Activated CD8-positive, alpha-beta T cell treated with anti-CD3 and anti-CD28 coated beads, Interleukin-2, amount 10 ng/mL, durations not matched to agents 7 days and 5 days (primary cell): ENCODE measurements at places on chromosomes 7 and 10. TPM values are rescaled to one million over a fixed set of nuclear protein-coding genes. Genes with fewer than 3 reads are reported as not detected.

TUBB8 gene
- total RNA-seq: not detected

PRKG1 gene
- not detected for total RNA-seq

PDE1C gene
- not detected for total RNA-seq

CRYGN gene
- 0.50 TPM for total RNA-seq

GPNMB gene
- 0.29 TPM for total RNA-seq

- no peaks in the 10 kb centered on the region for H3K4me1 ChIP-seq
- no peak for DNase-seq
- no peak overlapping the region for H3K4me3 ChIP-seq
- H3K27me3 ChIP-seq: no peaks in the 10 kb centered on the region
- H3K27ac ChIP-seq: no peak overlapping the region
- H3K36me3 ChIP-seq: no peaks in the 10 kb centered on the region
Observed at GRCh38 chr7:33243319-33243881, 114.0 kb downstream of the BBS9 start.

DNA sequence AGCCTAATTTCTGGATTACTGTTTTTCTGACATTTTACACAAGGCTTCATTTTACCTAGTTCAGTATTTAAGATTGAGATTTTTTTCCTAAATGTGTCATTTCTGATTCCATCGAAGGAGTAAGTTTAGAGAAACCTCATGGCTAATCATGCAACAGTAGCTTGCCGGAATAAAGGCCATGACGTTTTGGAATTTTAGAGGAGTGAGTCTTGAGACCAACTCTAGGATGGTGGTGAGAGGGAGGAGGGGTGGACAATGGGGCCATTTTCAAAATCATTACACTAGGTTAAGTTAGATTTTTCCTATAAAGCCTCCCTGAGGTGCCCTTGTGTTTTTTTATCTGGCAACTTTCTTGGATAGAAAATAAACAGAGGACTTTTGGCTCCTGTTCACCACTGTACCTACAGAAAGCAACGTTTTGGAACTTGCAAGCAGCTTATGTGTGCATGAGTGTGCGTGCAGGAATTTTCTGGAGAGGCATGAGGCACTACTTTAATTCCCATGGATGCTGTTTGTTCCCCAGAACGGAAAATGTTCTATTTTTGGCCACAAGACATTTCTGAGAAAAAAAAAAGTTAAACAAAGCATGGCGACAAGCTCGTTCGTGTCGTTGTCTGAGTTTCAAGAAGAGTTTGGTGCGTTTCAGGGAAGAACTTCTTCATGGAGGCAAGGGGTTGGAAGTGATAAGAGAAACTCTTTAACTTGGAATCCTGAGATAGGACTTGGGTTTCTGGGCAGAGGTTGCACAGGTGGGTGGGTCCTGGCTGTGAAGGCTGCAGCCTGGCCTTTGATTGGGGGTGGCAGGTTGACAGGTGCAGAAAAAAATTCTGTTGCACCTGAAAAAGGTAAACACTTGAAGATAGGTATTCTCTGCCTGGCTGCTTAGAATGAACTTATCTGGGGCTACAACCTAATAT, 178.1 kb downstream of the PTEN start:
- no peaks in the 10 kb centered on the region for H3K36me3 ChIP-seq
- H3K4me3 ChIP-seq: no peak overlapping the region
- H3K27ac ChIP-seq: no peak overlapping the region
- no peak for DNase-seq
- no peaks in the 10 kb centered on the region for H3K27me3 ChIP-seq
- peaks cover 12% of the 10 kb centered on the region for H3K4me1 ChIP-seq

DNA sequence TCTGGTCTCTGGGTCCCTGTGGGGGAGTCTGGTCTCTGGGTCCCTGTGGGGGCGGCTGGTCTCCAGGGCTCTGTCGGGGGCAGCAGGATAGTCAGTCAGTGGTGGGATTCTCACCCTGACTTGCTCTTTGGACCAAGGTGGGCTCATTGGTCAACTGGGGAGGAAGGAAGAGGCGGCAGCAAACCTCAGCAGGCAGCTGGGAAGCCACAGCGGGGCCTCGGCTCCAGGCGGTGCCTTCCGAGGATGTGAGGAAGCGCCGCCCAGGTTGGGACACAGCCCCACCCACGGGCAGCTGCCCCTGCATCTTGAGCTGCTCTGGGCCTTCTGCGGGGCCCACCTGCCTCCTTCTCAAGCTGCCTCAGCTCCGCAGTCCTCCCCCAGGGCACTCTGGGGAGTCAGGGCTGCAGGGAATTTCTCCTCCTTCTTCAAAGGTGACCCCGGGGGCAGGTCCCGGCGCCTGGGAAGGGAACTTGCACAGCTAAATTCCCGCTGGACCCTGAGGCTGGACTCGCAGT, 20.4 kb upstream of the KNDC1 start:
- no peaks in the 10 kb centered on the region for H3K27me3 ChIP-seq
- DNase-seq: no peak
- H3K36me3 ChIP-seq: no peaks in the 10 kb centered on the region

- peak; percentile 61 for DNase-seq
- no peaks in the 10 kb centered on the region for H3K27me3 ChIP-seq
- H3K4me1 ChIP-seq: no peaks in the 10 kb centered on the region
- no peak overlapping the region for H3K4me3 ChIP-seq
Observed at GRCh38 chr7:74417419-74417971, 36.2 kb upstream of the GTF2IRD1 start.

GRCh38 chr7:16174253-16174652, 247.1 kb downstream of the CRPPA start:
- H3K27ac ChIP-seq: no peak overlapping the region
- no peaks in the 10 kb centered on the region for H3K27me3 ChIP-seq
- no peaks in the 10 kb centered on the region for H3K36me3 ChIP-seq
- no peak for DNase-seq

DNA sequence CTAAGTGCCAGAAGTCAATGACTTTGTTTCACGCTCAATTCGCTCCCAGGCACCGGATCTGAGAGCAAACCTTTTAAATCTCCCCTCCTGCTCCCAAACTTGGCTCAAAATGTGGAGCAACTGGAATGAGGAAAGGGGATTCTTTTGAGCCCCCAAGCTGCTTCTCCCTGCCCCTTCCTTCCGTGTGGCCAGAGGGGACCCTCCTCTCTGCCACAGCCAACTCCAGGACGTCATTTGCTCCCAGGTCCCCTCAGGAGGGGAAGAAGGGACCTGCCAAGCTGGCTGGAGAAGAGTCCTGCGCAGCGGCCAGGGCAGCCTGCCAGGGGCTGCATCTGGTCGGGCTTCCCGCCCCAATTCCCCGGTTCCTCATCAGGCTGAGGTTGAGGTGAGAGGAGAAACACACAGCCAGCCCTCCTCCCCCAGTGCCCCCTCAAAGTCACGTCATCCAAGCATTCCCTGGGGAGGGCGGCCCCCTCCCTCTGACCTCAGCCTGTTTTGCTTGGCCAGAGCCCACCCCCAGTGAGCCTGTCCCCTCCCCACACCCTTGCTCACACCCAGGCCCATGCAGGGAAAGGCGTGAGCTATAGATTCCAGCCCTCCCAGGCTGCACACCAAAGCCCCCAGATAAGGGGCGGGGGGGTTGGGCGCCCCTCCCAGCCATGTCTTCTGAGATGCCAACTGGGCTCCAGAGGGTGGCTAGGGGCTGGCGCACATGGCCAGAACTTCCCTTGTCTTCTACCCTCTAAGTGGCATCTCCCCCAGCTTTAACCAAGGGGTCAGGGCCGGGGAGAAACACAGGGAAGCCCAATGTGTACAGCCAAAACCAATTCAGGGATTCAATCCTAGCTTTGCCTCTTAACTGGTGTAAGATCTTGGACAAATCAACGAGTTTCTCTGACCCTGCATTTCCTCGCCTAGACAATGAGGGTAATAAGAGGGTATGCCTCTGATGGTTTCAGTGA, 35.0 kb downstream of the SH3PXD2A start:
- no peak overlapping the region for H3K27ac ChIP-seq
- H3K4me3 ChIP-seq: no peak overlapping the region

- H3K36me3 ChIP-seq: no peaks in the 10 kb centered on the region
- H3K4me1 ChIP-seq: no peaks in the 10 kb centered on the region
Observed at GRCh38 chr10:36676321-36676720, 449.1 kb upstream of the ANKRD30A start.

- H3K27me3 ChIP-seq: peaks cover 34% of the 10 kb centered on the region
- no peak for DNase-seq
- no peak overlapping the region for H3K4me3 ChIP-seq
- H3K36me3 ChIP-seq: no peaks in the 10 kb centered on the region
Observed at GRCh38 chr10:127194111-127194510, 2.3 kb downstream of the INSYN2A start.
